ENCODE measurements at places on chromosomes 7 and 10.

DNA sequence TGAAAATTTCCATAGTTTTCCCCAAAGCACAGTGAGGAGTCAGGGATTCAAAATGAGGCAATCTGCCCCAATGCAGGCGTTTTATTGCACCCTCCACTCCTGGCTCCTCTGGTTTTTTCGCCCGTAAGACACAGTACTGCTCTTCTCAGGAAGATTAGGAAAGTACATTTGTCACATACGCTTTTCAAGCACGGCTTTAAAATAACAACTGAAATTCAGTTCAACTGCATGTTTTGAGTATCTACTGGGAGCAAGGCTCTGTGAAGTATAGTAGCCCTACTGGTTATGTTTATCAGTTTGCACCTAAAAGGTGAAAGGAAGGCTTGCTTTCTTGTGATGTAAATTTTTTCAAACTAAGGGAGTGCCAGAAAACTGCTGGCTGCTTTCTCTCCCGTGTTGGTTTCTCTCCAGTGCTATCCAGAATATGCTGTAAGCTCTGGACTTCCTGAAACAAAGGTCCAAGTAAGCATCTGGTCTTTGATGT, 1.9 kb upstream of the SGMS1 start:
- no peak for DNase-seq

DNA sequence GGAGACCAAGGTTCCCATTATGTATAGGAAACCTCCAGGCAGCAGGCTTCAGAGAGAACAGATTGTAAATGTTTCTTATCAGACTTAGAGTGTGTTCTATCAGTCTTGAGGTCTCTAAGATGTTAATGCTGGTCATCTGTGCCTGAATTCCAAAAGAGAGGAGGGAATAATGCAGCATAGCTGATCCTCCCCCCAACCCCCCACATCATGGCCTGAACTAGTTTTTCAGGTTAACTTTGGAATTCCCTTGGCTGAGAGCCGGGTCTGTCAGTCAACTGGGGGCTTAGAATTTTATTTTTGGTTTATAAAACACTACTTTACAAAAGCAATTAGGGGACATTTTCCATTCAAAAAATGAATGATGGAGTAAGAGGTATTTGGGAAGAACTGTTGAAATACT, 184.3 kb downstream of the NEBL start:
- no peak for DNase-seq

DNA sequence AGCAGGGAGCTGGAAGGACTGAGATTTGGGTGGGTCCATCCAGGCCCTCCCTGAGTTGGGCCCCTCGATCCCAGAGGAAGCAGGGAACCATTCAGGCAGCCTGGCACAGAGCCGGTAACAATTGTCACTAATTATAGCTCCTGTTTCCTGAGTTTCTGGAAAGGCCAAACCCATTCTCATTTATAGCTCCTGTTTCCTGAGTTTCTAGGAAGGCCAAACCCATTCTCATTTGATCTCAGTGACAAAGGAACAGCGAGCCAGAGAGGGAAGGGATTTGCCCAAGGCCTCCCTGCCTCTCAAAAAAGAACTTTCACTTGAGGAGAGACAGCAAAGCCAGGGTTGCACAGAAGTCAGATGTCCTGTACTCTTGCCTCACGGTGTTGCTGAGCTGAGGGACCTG, 521.9 kb downstream of the TYW1 start:
- no peak for DNase-seq

- DNase-seq, result peak; percentile 18
These were observed 18.8 kb downstream of the MRPS24 start for GRCh38 chr7:43850348-43851116.

- no peak for DNase-seq
These were observed 4.1 kb upstream of the NT5C2 start for GRCh38 chr10:103197174-103197573.

- peak; percentile 42 for DNase-seq
These were observed 202.6 kb upstream of the FOXK1 start for GRCh38 chr7:4479367-4480039.

- peak; percentile 56 for DNase-seq
These were observed 411.5 kb upstream of the ZMIZ1 start for GRCh38 chr10:78657163-78657861.

DNA sequence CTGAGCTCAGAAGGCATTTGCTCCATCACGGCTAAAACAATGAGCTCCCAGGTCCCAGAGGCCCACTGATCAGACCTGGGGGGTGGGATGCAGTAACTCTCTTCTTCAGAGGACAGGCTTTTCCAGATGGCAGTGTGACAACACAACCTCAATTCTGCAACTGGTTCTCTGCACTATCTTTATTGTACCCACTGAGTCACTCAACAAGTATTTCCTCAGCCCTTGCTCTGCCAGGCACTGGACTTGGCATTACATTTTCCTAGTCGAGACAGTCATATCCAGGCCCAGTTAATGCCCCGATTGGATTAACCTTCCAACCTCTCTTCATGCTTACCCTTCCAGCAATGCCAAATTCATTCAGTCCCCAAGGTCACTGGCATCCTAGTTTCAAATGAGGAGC, 72.6 kb downstream of the JAZF1 start:
- DNase-seq, result no peak

GRCh38 chr7:44220358-44221112, 19.8 kb downstream of the YKT6 start:
- DNase-seq, result no peak

- DNase-seq, result no peak
These were observed 23.5 kb upstream of the FAM133B start for GRCh38 chr7:92613720-92614119.

- DNase-seq, result no peak
These were observed 15.4 kb downstream of the PTEN start for GRCh38 chr10:87878664-87879459.

DNA sequence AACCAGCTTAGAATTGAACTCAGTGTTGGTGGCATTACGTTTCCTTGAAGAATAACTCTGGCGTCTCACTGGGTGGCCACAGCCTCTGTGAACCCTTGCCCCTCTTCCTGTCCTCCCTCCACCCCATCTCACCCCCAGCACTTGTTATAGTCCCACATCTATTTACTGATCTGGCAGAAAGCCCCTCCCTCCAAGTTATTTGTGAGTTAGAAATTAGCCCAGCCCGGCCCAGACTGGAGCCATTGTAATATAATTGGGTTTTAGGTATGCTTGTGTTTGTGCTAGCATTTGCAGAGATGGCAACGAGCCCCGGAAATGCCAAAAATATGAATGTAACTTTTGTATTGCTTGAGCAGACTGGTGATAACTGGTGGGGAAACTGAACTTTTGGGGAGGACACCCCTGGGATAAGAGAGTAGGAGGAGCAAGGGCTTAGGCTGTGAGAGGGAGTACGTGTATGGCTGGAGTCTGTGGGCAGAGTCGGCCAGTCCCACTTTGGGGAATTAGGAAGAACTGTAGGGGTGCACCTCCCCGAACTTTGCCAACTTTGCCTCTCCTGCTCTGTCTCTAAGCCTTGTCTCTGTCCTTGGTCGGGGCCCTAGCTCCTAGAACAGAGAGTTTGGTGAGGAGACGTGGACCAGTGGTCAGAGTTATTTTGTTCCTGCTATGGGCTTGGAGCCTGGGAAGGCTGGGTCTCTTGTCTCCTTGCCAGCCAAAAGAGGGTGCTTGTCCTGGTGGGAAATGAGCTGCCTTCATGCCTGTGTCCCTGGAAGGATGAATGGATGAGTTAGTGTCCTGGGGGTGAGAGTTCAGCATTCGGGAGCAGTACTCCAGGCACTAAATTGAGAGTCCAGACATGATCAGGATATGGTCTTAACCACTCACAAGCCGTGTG, 19.3 kb upstream of the TRIM8 start:
- no peak for DNase-seq

DNA sequence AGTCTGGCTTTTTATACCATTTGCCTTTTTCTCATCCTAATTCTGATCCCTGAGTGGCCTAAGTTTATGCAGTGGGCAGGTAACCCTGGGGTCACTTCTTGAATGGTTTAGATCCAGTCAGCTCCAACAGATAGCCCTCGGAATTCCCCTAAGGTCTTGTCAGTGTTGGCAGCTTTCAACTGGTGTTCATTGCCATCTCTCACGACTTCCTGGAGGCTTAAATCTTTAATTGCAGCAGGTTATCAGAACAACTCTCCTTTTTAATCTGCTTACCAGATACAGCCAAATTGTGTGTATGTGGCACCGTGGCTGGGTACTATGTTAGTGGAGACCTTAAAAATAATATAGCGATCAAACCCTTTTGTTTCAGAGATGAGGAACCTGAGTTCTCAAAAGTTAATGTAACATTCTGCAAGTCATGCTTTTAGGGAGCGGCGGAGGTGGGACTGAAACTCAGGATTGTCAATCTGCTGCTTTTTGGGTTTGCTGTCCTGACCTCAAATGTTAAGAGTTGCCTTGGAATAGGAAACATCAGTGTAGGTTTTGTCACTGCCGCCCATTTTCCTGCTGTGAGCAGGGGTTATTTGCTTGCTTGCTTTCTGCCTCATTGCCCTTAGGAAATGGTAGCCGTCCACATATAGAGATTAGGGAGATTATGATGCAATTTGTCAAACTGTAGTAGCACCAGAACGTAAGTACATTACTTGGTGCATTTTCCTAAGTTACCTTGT, 818 bp downstream of the DLD start:
- DNase-seq, result no peak

DNA sequence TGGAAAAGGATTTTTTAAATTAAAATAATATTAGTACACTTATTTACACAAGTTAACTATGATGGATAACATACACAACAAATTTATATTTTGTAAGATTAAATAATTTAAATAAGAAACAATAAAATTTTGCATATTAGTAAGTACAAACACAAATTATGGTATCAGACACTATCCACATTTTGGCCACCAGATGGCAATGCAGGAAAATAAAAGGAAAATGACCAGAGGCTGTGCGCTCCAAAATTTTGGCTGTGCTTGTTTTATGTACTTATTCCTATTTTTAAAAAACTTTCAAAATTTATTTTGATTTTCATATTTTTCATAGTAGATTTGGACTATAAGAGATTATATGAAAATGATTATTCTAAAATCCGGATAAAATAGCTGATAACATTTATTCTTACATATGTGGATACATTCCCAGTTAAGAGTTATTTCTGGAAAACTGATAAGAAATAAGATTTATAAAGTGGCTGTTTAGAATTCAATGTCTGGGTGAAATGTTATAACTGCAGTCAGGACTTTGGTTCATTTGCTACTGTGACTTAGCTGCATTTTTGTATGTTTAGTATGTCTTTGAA, 274.7 kb upstream of the HGF start:
- DNase-seq, result no peak

GRCh38 chr7:140168816-140169215, 8.0 kb downstream of the KDM7A start:
- DNase-seq, result no peak

DNA sequence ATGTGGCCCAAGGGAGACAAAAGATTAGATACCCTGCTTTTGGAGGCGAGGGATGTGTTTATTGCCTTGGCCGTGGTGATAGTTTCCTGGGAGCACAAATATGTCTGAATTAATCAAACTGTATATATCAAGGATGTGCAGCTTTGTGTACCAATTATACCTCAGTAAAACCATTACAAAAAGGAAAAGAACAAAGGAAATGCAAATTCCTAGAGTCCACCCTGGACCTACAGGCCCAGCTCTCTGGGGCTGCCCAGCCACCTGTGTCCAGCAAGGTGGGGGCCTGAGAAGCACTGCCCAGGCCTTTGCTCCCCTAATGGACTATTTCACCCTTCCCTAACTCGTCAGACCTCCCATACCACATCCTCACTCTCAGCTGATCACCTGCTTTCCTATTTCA, 20.5 kb downstream of the ANKRD16 start:
- DNase-seq, result no peak

GRCh38 chr10:26516540-26517101, 78.5 kb downstream of the APBB1IP start:
- no peak for DNase-seq

DNA sequence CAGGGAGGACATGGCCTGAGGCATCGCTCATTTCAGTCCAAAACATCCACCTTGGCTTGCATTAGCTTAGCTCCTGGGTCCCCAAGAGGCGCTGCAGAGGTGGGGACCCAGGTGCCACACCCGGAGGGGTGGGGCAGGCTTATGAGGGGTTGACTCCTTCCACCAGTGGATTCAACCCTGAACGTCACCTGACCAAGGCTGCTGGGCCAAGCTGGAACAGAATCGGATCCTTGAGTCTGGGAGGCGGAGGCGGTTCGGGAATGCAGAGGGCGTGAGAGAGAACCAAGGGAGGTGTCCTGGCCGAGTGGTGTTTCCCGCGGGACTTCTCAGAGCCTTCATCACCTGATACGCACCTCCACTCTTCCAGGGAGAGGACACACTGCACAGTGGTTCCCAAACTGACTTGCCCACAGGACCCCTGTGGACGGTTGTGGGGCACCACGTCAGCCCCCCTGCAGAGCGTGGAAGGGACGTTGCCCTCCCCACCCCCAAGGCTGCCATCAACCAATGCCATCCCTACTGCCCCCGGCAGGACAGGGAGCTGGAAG, 4.5 kb upstream of the MICALL2 start:
- no peak for DNase-seq

- DNase-seq, result no peak
These were observed 12.7 kb downstream of the CHN2 start for GRCh38 chr7:29207162-29207801.

- DNase-seq, result no peak
These were observed 71.5 kb downstream of the CLEC2L start for GRCh38 chr7:139594911-139595476.

DNA sequence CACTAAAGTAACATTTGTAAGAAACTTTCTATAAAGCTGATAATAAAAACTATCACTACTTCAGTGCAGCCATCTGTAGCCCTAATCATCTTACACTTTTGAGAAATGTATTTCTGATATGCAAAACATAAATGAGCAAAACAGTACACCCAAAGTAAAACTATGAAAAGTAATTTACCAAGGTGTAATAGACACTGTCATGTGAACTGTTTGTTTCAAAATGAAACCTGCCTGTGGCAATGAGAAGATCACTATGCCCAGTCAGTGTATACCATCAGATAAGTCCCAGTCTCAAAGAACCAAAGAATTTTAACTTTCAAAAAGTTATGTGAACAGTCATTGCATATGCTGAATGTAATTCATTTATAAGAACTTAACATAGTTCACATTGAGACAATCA, 398.1 kb downstream of the CDC14C start:
- no peak for DNase-seq

DNA sequence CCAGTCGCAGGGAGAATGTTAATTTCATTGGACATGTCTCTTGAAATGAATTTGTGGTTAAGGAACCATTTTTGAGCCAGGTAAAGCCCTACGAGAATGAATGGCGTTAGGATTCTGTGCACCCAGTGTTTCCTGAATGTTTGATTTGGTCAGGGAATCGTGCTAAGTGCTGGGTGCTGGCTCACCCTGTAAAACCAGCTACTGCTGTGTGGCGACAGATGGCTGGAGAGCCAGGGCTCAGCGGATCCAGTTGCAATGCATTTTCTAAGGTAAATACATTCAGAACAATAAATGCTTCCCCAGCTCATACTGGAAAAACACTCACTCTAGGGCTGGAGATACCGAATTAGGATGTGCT, 355.5 kb downstream of the GLRX3 start:
- no peak for DNase-seq

GRCh38 chr10:101828766-101829551, 10.7 kb upstream of the OGA start:
- DNase-seq, result no peak

DNA sequence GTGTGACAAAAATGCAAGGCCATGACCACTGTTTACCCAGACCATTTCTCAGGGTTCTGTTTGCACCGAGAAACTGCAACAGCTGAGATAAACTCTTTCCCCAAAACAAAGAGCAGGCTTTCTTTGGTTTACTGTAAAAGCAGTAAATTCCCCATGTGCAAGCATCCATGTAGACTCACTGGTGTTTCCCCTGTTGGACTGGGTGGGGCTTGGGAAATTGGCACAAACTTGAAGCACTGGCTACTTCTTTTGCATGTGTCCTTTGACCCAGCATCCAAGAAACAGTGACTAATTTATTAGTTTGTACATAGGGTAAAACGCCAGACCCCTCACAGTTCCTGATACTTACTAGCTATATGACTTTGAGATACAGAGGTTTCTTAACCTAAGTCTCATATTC, 12.3 kb downstream of the IQUB start:
- DNase-seq, result no peak

All from GM19239 (cell line).